Hematopoietic multipotent progenitor cell (in vitro differentiated cells): ENCODE measurements at places on chromosomes 4 and X. TPM values are rescaled to one million over a fixed set of nuclear protein-coding genes. Genes with fewer than 3 reads are reported as not detected.

PPP4R3C gene
- not detected for total RNA-seq

MAGEH1 gene
- total RNA-seq = 18.0 TPM

DNA sequence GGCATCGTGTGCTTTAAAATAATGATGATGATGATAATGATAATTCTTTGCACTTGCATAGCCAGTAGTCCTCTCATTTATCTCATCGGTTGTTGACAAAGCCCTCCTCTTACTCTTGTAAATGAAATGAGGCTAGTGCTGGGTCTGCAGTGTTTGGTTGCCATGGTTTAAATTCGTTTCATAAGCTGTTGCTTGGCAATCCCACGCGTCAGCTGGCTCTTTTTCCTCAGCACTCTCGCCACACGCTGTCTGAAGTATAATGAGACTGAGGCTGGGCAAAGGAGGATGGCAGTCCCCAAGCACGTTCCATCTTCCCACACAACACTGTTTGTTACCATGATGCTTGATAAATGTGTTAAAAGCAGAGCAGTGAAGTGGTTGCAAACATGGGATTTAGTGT, 15.5 kb downstream of the PAGE4 start:
- DNase-seq = no peak

ZDHHC15 gene
- 2.2 TPM for total RNA-seq

GRCh38 chr4:156975686-156976085, 4.1 kb upstream of the PDGFC start:
- no peak for DNase-seq

GRCh38 chrX:19040373-19040772, 56.5 kb upstream of the PHKA2 start:
- DNase-seq = no peak

- peak; percentile 29 for DNase-seq
Observed at GRCh38 chr4:57080781-57081650, 29.2 kb downstream of the IGFBP7 start.

- DNase-seq = no peak
Observed at GRCh38 chr4:89069481-89069880, 12.5 kb upstream of the FAM13A start.

- peak; percentile 16 for DNase-seq
Observed at GRCh38 chrX:114626323-114626722, 42.4 kb downstream of the HTR2C start.

DNA sequence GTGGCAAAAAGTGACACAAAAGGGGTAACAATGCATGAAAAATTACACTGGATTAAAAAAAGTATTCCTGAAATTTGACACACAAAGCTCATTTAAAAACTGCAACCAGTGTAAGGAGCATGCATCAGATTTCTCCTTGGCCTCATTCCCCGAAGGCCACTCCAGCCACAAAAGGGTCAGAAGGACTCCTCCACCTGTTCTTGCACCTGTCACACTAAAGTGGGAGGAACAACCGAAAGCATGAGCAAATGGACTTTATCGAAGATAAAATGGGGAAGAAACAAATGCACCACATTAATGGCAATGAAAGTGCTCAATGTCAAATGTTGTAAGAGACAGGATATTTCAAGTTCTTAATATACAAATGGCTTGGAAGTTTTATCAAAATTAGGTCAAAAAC, 88.2 kb downstream of the ADGRA3 start:
- no peak for DNase-seq

RAB39B gene
- 3.2 TPM for total RNA-seq

- no peak for DNase-seq
Observed at GRCh38 chr4:42703813-42704212, 46.9 kb upstream of the ATP8A1 start.

GPM6B gene
- 0.81 TPM for total RNA-seq

DNA sequence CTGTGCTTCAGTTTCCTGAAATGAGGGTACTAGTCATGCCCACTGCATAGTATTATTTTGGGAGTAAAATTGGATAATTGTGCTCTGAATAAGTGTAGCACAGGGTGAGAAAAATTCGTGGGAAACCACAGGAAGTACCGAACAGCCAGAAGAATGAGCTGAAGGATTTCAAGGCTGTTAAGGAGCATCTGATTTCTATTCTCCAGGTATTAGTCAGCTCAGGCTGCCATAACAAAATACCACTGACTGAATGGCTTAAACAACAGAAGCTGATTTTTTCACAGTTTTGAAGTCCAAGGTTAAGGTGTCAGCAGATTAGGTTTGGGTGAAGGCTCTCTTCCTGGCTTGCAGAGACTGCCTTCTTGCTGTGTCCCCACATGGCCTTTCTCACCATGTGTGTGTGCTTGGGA, 41.9 kb downstream of the WWC2 start:
- DNase-seq = no peak

DNA sequence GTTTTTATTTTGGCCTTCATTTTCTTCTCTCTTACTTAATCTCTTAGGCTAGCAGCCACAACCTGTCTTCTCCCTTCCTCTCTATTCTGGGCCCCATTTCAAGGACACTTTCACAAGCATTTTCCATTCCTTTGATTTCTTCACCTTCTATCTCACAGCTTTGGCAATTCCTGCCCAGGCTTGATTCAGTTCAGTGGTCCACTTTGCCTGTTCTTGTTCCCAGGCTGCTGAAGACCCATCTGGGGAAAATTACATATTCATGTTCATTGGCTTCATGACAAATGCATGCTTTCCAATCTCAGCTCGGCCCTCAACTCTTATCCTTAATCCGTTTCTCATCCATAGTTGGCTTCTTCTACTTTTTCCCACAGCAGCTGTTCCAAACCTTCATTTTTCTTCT, 38.7 kb upstream of the LPAR4 start:
- no peak for DNase-seq

GABRB1 gene
- total RNA-seq = not detected

GRCh38 chr4:91827914-91828313, 475.9 kb upstream of the GRID2 start:
- DNase-seq = no peak

GRCh38 chr4:128601991-128602695, 207.4 kb upstream of the JADE1 start:
- DNase-seq = no peak

DNA sequence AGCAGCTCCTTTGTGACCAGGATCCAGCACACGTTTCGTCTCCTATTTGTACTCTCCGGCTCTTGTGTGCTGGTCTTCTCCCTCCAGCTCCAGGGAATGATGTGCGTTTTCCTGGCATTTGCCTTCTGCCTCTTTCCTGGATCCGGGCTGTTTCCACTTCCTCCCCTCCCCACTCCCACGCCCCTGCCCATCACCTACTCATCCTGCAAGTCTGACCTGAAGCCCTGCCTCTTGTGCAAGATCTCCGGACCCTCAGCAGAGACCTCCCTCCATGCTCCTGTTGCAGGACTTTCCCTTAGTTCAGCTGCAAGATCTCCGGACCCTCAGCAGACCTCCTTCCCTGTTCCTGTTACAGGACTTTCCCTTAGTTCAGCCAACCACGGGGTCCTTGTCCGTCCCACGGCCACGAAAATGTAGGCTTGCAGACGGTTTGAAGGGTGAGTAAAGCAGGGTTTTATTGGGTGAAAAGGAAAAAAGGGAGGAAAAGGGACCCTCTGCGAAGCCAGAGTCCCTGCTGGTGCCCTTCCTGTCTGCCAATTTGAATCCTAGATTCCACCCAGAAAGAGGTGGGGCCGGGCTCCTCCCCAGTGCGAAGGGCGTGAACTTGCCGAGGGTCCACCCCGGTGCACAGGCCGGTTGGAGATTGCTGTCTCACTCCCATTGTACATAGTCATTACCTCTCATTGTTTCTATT, 74.4 kb upstream of the IRF2 start:
- DNase-seq = no peak

- DNase-seq = no peak
Observed at GRCh38 chrX:109601486-109601885, 23.5 kb downstream of the KCNE5 start.

DNA sequence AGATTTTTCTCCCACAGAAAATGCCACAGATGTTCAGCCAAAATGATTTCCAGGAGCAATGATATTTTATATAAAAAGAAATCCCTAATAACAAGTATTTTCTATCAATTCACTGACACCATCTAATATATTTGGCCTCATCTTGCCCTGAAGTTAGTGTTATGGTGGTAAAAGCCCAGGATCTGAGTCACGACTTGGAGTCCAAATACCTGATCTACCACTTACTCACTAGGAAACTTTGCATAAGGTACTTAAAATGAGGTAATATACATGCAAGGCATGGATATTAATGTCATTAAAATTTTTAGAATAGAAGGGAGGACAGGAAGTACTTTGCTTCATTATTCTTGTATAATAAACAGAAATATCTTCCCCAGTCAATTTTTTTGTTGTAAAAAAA, 16.3 kb downstream of the PPP3CA start:
- DNase-seq = no peak
